Astrocyte of the cerebellum (primary cell): ENCODE measurements at places on chromosomes 13 and 19.

DNA sequence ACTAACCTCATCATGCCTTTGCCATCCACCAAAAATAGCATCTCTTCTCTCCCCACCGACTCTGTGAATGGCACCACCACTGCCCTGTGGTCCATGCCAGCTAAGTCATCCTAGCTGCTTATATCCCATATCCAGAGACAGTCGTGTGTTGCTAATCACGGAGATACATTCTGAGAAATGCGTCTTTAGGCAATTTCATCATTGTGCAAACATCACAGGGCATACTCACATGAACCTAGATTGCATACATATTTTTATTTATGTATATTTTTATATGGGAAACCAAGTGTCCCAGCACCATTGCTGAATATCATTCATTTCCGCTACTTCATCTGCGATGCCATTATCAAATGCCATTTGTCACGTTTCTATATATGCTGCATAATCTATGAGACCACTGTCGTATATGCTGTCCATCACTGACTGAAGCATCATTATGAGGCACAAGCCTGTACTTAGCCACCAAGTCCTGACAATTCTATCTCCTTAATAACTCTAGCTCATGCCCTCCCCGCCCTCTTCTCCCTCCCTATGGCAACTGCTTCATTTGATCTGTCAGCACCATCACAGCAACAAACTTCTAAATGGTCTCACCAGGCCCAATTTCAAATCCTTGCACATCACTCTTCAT lies 104.2 kb downstream of the HSPH1 start:
- no peak for DNase-seq

DNA sequence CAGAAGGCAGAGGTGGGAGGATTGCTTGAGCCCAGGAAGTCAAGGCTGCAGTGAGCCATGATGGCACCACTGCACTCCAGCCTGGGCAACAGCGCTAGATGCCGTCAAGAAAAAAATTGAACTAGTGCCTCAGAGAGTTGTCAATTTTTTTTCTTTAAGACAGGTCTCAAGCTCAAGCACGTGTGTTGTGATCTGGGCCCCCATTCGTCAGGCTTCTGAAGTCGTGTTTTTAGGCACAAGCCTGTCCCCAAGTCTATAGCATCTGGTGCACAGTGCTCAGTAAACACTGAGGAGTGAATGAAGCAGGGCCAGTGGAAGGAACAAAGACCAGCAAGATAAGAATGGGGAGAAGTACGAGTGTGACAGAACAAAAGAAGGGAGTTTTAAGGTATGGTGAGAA lies 23.7 kb upstream of the LAMP1 start:
- no peak for DNase-seq

GRCh38 chr13:51343475-51343874 lies 4.0 kb downstream of the SERPINE3 start:
- DNase-seq: no peak

GRCh38 chr13:100290165-100290801 lies 201.4 kb downstream of the PCCA start:
- DNase-seq: no peak

DNA sequence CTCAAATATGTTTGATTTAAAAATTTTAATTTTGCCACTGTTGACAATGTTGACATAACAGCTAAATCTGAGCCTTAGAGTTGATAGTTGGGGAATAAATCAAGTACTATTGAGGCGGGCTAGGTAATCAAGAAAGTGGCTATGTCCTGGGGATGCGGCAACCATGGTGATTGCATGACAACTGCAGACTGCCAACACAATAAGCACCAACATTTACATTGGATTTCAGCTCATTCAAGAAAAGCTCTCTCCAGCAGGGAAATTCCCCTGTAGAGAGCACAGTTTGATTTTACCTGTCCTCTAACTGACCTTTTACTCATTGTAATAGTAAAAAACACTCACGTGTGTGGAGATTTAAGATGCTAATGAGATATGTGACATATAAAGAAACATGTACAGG lies 63.1 kb downstream of the ZNF100 start:
- DNase-seq: no peak

DNA sequence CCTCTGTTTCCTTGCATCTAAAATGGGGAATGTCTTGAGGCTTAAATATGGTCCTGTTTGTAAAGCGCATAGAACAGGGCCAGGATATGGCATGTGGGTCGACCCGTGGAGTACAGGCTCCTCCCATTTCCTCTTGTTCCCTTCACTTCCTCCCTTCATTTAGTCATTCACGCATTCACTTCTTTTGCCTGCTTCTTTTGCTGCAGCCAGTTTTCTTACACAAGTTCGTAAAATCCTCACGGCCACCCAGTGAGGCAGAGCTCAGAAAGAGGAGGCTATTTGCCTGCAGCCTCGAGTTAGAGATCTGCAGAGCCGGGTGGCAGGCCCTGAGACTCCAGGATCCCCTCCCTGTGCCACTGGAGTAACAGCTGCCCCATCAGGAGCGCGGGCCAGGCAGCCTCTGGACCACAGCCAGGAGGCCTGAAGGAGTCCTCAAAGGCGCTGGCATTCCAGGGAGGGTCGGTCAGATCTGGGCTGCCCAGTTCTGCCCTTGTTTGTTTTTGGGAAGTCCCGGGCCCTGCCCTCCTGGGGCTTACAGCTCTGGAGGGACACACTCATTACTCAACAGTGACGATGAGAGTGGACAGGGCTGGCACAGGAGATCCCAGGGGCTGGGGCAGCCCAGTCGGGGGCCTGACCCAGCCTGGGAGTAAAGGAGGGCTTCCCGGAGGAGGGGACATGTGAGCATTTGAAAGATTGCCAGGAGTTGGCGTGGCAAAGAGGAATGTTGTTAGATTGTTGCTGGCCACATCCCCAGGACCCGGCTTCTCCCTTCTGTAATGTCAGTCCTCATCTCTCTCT lies 4.6 kb downstream of the PPP5C start:
- no peak for DNase-seq

- no peak for DNase-seq
Observed at GRCh38 chr19:8194528-8195267, 14.5 kb upstream of the CERS4 start.

- no peak for DNase-seq
Observed at GRCh38 chr13:112868308-112868707, 100.7 kb upstream of the MCF2L start.

DNA sequence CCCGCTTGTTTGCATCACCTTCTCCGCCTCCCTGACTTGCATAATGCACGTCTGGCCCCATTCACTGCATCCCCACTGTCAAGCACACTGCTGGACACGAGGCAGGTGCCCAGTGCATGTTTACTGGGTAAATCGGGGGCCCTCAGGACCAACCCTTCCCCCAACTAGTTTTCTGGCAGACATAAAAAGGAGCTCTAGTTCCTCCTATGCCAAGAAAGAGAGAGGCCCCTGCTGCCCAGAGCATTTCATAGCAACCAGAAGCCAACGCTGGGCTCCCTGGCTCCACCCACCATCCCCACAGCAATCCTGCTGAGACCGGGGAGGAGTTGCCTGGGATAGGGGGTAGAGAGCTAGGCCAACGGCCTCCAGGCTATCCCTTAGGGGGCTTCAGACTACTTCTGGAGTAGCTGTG lies 23.2 kb downstream of the ANKRD27 start:
- peak; percentile 16 for DNase-seq

GRCh38 chr13:110337247-110337646 lies 30.2 kb downstream of the COL4A2 start:
- DNase-seq: no peak

- DNase-seq: no peak
Observed at GRCh38 chr13:72062566-72062965, 195.6 kb upstream of the DACH1 start.

GRCh38 chr19:33758541-33759013 lies 38.1 kb upstream of the KCTD15 start:
- no peak for DNase-seq

DNA sequence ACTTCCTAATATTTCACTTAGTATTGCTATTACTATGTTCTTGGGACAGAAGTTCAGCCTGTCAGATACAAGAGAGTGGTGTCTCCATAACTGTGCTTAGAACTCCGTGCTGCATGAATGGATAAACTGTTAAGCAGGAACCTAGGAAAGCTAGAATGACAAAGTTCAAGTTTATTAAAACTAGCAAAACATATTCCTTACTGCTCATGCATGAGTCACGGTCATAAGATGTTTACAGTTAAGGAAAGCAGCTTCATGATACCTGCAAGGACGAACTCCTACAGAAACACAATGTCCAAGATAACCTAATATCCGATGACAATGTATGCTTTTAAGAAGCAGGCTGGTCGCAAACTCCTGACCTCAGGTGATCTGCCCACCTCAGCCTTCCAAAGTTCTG lies 6.0 kb upstream of the ZNF765 start:
- DNase-seq: no peak

- peak; percentile 22 for DNase-seq
Observed at GRCh38 chr13:35630551-35631275, 154.2 kb upstream of the MAB21L1 start.

GRCh38 chr19:2561895-2562294 lies 86.0 kb downstream of the GADD45B start:
- no peak for DNase-seq

GRCh38 chr19:51002542-51003311 lies 1.3 kb upstream of the KLK8 start:
- no peak for DNase-seq

DNA sequence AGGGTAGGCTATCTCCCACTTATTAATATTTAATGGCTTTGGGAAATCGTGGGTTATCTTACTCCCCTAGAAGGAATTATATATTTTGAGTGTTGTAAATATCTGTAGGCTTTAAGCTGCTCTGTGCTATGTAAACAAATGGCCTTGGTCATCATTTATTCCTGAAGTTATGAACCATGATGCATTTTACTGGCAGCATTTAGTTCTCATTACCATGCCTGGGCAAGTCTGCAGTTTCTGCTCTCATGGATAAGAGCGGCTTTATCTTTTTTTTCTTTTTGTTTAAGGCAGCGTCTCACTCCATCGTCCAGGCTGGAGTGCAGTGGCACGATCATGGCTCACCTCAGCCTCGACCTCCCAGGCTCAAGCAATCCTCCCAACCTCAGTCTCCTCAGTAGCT lies 156.1 kb downstream of the IRS2 start:
- DNase-seq: no peak

- no peak for DNase-seq
Observed at GRCh38 chr13:40668335-40668734, 1.9 kb upstream of the FOXO1 start.

GRCh38 chr13:58376775-58377174 lies 745.2 kb downstream of the PCDH17 start:
- no peak for DNase-seq

- DNase-seq: no peak
Observed at GRCh38 chr13:64505336-64505910, 2724.7 kb downstream of the PCDH9 start.
